NCI-H69 (cell line): ENCODE measurements at places on chromosomes 1 and 21.
A peak's percentile ranks its signal among the peaks of the same experiment; 100 is the strongest.

DNA sequence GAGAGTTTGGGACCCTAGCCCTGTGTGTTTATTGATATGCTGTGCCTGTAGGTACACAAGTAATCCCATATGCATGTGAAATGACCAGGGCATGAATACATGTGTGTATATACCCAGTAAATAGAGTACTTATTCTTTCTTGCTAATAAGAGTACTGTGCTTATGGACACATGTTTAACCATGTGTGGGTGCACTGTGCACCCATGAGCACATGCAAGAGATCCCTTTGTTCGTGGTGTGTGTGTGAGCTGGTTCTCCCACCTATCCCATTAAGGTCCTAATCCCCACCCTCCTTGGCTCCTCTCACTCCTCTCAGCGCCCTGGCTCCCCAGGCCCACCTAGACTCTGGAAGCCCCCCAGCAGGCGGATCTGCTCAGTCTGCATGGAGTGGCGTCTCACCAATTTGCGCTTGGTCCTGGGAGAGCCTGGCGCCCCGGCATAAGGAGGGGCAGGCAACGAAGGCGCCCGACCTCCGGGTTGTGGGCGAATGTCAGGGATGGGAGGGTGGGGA, 2.2 kb upstream of the LIX1L start:
- no peak for DNase-seq

GRCh38 chr1:24362982-24363614, 43.9 kb downstream of the GRHL3 start:
- DNase-seq, result no peak

- DNase-seq, result no peak
Observed at GRCh38 chr1:162004441-162004950, 19.2 kb downstream of the OLFML2B start.

DNA sequence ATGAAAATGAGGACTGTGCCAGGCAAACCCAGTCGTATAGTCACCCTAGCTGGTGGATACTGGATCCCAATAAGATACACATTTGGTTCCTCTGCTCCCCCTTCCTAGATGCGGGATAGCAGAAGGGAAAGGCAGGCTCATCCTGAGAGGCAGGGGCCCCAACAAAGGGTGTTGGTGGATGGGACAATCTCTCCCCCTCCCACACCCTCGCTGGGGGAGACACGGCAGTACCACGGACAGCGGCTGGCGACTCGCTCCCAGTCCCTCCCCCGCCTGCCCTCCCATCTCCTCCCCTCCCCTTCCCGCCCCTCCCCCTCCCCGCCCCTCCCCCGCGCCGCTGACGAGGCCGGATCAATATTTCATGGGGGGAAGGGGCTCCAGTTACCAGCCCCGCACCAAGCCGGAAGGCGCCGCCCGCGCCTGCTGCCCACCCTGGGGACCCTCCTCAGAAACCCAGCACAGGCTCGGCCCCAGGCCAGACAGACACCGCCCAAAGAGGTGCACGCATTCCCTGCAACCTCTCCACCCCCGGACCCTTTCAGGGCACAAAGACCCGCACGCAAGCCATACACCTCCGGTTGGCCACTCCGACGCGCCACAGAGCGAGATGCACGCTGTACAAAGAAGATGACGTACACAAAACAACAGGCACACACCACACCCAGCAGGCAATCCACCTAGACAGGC, 11.5 kb downstream of the RIMS3 start:
- peak; percentile 54 for DNase-seq
